Cortex of kidney (tissue), 1 donor: ENCODE measurements at places on chromosomes 2 and 18.

DNA sequence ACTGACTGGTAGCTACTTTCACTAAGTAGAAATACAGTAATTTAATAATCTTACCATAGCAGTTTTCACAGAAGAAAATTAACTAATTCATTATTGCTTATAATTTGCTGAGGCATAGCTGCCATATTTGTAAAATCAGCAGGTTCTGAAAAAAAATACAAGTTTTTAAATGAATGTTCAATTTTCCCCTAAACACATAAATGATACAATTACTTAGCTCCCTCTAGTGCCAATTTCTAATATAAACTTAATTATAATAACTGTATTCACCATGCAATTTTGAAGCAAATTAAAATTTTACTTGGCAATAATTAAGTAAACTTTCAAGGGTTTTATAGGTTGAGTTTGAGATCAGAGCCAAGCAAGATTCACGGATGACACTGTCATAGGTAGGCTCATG is 1321.6 kb upstream of the ACVR2A start:
- DNase-seq, result no peak

- DNase-seq, result no peak
Measured at GRCh38 chr2:233408366-233409285, 54.3 kb downstream of the DGKD start.

GRCh38 chr2:102558463-102558862 is 60.9 kb upstream of the SLC9A2 start:
- DNase-seq, result no peak

DNA sequence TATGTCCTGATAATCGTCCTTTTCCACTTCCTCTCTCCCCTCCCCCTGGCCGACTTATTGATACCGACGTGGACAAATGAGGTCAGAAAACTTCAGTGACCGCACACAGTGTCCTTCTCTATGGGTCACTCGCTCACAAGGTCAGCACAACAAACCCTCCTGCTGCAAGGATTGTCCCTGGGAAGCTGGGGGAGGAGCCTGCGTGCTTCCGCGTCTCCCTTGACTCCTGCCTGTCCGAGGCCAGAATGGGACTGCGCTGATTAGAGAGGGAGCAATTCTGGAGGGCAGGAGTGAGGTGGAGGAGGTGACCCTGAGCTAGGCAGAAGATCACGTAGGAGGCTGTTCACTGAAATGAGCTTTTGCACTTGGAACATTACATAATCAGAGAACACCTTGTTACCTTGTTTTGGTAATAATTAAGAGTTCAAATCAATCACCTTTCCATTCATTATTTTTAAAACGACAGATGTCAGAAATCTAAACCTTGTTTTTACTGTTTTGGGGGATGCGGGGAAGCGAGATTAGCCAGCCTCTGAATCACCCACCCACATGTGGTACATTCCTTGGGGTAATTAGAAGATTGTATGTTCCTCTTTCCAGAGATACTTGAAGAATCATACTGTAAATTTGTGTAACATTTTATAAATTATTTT is 70.6 kb downstream of the CTAGE1 start:
- DNase-seq, result no peak

DNA sequence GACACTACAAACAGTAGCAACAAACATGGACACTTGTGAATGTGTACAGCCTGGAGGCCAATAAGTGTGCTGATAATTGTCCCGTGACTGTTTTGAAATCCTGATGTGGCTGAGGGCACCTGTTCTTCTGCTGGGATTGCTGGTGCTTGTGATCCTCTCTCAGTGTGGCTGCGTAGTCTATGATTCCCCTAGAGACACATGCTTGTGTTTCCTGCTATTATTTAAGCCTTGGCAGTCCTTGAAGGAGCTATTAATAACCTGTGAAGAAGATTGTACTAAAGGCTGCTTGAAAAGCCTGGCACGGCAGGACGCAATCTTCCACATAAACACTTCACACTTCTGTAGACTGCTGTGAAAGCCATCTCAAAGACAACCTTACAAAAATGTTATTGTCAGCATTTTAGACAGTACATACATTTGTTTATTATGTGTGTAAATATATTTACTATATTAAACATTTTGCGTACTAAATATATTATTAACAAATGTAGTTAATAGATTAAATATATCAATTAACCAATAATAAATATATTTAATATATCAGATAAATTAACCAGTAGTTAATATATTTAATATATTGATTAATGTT is 71.4 kb downstream of the GALR1 start:
- DNase-seq, result no peak

DNA sequence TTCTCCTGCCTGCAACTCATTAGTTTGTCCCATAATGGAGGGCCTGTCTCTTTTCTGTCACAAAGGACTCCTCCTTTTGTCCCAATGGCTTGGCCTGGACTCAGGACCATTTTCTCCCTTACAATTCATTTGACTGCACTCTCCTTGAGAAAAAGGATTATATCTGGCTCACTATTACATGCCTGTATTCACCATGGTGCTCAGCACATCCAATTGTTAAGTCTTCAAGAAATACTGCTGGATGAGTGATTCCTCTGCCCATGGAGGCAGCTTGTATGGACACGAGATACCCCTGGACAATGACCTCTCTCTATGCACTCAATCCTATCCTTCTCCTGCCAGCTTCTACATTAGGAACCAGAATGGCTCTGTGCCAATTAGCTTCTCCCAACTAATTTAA is 47.0 kb downstream of the CHST9 start:
- DNase-seq, result no peak

GRCh38 chr2:155842103-155842502 is 490.4 kb downstream of the NR4A2 start:
- DNase-seq, result no peak

DNA sequence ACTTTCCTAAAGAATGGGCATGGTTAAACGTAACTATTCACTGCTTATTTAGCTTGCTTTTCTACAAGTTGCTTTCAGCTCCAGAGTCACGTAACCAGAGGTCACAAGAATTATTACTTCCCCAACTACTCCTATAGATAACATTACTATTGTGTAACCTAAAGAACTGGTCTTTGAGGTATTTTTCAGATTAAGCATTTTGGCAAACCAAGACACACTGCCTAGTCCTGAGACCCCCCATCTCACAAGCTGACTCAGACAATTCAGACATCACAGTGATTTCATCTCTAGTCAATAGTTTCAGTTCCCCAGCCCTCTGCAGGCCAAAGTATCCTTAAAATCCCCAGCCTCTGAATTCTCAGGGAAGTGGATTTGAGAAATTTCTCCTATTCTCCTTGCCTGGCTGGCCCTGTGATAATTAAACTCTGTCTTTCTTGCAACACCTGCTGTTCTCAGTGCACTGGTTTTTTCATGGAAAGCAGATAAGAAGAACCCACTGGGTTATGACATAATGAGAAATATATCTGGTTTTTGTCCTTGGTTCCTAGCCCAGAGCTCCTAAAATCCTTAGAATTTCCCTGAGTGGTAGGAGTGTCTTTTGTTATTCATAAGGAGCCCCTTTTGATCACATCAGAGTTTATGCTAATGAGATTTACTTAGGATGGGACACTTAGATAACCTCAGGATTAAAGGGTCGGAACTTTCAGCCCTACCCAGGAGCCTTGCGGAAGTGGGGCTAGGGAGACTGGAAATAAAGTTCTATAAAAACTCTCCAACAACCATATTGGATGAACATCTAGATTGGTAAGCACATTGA is 1310.8 kb upstream of the CHAC2 start:
- DNase-seq, result no peak

- DNase-seq, result no peak
Measured at GRCh38 chr2:160075171-160075570, 12.8 kb upstream of the PLA2R1 start.
